Urinary bladder (tissue), 4 donors: ENCODE measurements at places on chromosomes 5 and 9. TPM values are rescaled to one million over a fixed set of nuclear protein-coding genes. Genes with fewer than 3 reads are reported as not detected.

DNA sequence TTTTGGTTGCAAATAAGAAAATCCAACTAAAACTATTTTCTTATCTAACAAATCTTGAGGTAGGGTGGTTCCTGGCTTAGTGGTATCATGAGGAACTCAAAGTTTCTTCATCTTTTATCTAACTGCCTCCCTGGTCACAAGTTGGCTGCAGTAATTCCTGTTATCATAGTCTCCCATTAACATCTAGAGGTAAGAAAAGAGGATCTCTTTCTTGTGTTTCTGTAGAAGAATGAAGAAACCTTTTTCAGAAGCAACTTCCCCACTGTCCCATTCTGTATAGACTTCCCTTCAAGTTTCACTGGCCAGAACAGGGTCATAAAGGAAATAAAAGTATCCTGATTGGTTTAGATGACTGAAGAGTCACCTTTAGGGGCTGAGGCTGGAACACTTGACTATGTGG is 81.8 kb upstream of the ELL2 start:
- DNase-seq, result no peak

GRCh38 chr5:171647043-171647903 is 138.3 kb upstream of the SMIM23 start:
- DNase-seq, result no peak

DNA sequence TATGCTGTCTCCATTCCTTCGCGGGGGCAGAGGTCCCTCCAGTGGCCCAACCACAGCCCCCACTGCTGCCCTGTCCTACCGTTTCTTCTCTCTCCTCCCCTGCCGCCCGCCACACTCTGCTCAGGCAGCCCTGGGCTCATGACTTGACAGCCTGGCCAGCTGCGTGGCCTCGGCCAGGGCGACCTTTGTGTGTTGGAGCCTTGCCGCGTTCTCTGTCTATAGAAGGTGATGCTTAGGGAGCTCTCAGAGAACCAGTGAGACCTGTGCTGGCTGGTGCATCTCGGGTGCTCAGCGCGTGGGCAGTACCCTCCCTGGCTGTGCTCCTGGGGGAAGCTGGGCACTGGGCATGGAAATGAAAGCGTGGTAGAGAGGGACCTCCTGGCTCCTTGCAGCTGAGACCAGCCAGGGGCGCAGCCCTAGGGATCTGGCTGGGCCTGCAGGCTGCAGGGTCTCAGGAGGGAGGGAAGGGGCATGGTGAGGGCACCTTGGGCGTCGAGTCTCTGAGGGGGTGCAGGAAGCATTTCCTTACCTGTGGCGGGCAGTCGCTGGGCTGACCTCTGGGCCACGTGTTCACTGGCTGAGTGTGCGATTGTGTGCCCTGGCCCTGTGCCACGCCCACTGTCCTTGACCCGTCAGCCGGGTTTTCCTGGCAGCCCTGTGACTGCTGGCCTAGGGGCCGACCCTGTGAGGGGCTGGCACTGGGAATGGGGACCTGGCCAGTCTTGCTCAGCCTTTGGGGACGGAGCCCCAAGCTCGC is 50.3 kb downstream of the RXRA start:
- DNase-seq, result no peak

KCTD16 gene
- 1.6 TPM for total RNA-seq

DNA sequence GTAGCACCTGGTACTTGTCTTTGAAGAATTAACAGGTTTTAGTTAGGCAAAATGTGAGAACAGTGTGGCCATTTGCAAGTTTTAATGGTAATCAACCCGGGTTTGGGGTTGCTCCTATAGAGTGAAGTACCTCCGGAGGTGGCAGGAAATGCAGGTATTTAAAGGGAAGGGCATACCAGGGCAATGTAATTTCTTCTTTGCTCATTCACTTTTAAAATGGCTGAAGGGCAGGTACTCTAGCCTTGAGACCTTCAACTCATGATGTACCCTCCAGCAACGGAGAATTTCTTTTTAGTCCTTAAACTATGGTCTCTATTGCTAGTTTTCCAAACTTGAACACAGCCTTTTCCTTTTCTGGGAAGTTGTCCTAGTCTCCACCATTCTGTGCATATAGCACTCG is 1.3 kb upstream of the HSPA4 start:
- DNase-seq, result no peak

TRMO gene
- total RNA-seq, result 17.2 TPM
